Activated naive CD8-positive, alpha-beta T cell treated with anti-CD3 and anti-CD28 coated beads, Interleukin-2, amount 50 U/mL, for 24 hours (primary cell): ENCODE measurements at places on chromosomes 3 and 15.

DNA sequence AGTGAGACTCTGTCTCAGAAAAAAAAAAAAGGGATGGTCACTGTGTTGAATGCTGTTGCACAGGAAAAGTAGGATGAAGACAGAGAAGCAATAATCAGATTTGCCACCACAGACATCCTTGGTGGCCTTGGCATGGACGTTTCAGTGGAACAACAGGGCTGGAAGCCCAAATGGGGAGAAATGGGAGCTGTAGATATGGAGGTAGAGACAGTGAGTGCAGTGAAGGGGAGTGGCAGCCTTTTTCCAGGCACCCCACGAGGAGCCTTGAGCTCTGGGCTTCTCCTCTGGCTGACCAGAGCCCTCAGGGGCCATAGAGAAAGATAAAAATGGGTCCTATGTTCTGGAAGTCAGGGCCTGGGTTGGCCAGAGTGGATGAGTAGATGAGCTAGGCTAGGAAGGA is 12.3 kb upstream of the DOCK3 start:
- H3K36me3 ChIP-seq, result no peaks in the 10 kb centered on the region
- no peak overlapping the region for H3K27ac ChIP-seq

DNA sequence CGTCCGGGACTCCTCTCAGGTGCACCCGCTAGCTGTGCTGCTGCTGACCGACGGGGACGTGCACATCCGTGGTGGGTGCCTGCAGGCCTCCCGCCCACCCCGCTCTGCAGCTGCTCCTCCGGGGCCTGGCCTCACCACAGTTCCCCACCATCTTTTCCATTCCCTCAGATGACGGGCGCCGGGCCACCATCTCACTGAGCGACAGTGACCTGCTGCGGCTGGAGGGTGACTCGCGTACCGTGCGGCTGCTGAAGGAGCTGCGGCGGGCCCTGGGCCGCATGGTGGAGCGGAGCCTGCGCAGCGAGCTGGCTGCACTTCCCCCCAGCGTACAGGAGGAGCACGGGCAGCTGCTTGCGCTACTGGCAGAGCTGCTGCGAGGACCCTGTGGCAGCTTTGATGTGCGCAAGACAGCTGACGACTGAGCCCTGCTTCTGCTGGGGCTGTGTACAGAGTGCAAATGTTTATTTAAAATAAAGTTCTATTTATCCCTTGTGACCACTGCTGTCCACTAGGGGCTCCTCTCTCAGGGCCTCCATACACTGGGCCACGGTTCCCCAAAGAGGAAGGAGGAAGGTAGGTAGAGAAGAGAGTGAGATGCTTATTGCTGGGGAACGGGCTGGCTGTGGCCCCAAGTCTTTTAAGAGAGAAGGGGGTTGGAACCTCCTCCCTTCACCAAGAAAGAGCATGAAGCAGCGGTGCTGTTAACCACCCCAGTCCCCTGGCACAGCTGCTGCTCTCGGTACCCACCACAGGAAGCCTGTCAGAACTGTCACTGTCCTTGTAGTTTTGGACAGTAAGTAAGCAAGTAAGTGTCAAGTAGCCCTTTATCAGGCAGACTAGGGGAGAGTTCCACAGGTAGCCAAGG is 47.0 kb downstream of the DHX30 start:
- no peaks in the 10 kb centered on the region for H3K27me3 ChIP-seq
- H3K27ac ChIP-seq, result peak overlapping the region; percentile 31
- no peaks in the 10 kb centered on the region for H3K4me1 ChIP-seq

DNA sequence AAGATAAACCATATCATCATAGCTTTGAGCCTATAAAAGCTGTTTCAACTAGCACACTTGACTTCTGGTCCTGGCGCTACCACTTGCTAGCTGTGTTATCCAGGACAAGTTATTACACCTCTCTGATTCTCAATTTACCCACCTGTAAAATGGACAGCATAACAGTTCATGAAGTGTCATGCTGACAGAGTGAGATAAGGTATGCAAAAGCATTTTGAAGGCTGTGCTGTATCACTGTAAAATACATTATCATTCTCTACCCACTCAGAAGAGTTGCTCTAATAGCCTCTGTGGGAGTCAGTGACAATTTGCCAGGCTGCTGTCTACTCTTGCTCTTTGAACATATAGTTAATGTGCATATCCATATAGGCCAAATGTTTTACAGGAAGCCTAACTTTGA is 93.0 kb downstream of the SSR3 start:
- H3K27ac ChIP-seq, result no peak overlapping the region
- no peak for DNase-seq
- no peak overlapping the region for H3K4me3 ChIP-seq
- no peaks in the 10 kb centered on the region for H3K27me3 ChIP-seq

DNA sequence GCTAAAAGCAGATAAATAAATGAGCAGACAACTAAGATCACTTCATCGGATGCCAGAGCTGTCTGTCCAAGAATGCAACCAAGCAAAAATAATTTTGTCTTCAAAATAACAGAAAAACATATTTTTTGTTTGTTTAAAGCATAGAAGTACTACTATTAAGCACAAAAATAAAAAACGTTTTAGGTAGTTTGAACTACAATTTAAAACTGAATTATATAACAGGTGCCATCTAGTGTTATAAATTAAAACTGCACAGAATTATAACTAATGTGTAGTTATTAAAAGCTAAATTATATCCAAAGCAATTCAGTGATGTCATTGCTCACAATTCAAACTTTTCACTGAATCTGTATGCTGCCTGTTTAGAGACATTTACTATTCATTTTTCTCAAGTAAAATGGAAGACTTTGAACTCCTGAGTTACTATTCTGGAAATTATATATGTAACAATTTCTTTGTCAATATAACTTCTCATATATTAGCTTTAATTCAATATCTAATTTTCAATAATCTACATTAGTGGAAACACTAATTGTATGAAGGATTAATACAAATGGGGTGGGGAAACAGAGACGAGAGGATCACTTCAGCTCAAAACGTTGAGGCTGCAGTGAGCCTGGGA is 29.5 kb downstream of the LINS1 start:
- peaks cover 56% of the 10 kb centered on the region for H3K36me3 ChIP-seq
- H3K4me1 ChIP-seq, result peaks cover 48% of the 10 kb centered on the region
- DNase-seq, result no peak
- H3K27me3 ChIP-seq, result no peaks in the 10 kb centered on the region
- no peak overlapping the region for H3K4me3 ChIP-seq

DNA sequence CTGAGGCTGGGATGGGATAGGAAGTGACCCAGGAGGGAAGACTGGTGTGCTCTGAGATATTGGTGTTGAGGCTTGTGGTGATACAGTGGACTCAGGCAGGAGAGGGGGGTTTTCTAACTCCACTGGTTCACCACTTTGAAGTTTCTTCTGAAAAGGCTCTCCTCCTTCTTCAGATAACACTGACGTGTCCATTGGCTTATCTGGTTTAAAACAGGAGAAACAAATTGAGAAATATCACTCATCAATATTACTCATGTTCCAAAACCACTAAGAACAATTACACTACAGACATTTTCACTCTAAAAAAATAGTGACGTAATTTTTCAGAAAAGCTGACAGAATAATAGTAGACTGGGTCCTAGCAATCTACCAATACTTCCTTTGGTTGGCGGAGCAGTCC is 23.1 kb downstream of the TP53BP1 start:
- no peak for DNase-seq
- peaks cover 3% of the 10 kb centered on the region for H3K4me1 ChIP-seq
- H3K27me3 ChIP-seq, result no peaks in the 10 kb centered on the region

- no peak overlapping the region for H3K4me3 ChIP-seq
- peaks cover 7% of the 10 kb centered on the region for H3K36me3 ChIP-seq
- DNase-seq, result no peak
- H3K27ac ChIP-seq, result no peak overlapping the region
Measured at GRCh38 chr15:75076277-75076676, 52.9 kb downstream of the PPCDC start.

GRCh38 chr3:8768364-8769087 is 887 bp downstream of the OXTR start:
- peaks cover 14% of the 10 kb centered on the region for H3K4me1 ChIP-seq
- H3K27me3 ChIP-seq, result peaks cover 38% of the 10 kb centered on the region
- no peak overlapping the region for H3K27ac ChIP-seq
- DNase-seq, result peak; percentile 8

- H3K4me1 ChIP-seq, result no peaks in the 10 kb centered on the region
- no peaks in the 10 kb centered on the region for H3K36me3 ChIP-seq
- H3K4me3 ChIP-seq, result no peak overlapping the region
- no peak for DNase-seq
- peaks cover 22% of the 10 kb centered on the region for H3K27me3 ChIP-seq
- H3K27ac ChIP-seq, result no peak overlapping the region
Measured at GRCh38 chr3:133776794-133777438, 28.7 kb upstream of the SRPRB start.
